Aorta (tissue), 5 donors: ENCODE measurements at places on chromosomes 3 and 15. TPM values are rescaled to one million over a fixed set of nuclear protein-coding genes. Genes with fewer than 3 reads are reported as not detected.
A peak's percentile ranks its signal among the peaks of the same experiment; 100 is the strongest.

TUSC7 gene
- total RNA-seq = not detected

FEZF2 gene
- not detected for total RNA-seq

DNA sequence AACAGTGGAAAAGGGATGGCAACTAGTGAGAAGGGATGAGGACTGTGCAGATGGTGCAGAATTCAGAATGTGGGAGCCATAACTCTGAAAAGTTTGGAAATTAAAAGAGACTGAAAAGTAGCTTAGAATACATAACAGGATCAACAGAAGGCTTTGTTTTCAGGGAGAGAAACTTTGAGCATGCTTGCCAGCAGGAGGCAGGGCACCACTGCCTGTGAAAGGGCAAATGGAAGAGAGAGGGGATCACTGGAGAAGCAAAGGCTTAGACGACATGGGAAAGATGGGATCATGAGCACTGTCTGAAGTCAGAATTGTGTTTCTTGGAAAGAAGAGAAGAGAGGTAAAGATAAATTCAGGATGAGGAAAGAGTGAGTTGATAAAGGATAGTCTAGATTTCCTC, 99.6 kb downstream of the ABI3BP start:
- peak; percentile 51 for DNase-seq
- no peaks in the 10 kb centered on the region for H3K27me3 ChIP-seq

DNA sequence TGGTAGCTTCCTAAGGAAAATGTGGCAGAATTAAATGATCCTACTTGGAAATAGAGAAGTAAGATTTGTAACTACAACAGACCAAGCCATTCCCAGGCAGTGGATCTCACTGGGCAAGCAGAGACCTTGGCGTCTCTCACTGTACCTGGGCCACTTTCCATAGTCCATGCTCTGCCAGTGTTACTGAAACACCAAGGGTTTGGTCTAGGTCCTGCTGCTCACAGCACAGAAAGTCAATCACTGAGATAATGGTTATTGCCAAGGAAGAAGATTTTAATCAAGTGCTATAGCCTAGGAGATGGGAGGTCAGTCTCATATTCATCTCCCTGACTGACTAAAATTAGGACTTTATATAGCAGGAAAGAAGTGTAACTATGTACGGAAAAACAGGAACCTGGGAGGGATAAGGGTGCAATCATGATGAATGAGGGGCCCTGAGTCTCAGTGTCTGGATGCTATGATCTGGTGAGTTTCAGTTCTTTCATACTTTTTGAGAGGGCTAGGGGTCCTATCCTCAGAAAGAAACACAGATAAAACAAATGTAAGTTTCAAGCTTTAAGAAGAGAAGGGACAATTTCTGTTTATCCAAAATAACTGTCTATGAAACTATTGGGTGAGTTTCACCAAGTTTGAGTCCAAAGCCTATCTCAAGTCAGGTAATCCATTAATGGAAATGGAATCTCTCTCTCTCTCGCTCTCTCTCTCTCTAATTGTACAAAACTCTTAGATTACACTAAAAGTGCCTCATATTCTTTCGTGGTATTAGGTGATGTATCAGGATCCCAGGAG, 20.6 kb downstream of the GPR15 start:
- no peak overlapping the region for H3K27ac ChIP-seq
- H3K4me1 ChIP-seq = no peaks in the 10 kb centered on the region
- H3K27me3 ChIP-seq = peaks cover 1% of the 10 kb centered on the region
- H3K36me3 ChIP-seq = no peaks in the 10 kb centered on the region
- H3K4me3 ChIP-seq = no peak overlapping the region

DNA sequence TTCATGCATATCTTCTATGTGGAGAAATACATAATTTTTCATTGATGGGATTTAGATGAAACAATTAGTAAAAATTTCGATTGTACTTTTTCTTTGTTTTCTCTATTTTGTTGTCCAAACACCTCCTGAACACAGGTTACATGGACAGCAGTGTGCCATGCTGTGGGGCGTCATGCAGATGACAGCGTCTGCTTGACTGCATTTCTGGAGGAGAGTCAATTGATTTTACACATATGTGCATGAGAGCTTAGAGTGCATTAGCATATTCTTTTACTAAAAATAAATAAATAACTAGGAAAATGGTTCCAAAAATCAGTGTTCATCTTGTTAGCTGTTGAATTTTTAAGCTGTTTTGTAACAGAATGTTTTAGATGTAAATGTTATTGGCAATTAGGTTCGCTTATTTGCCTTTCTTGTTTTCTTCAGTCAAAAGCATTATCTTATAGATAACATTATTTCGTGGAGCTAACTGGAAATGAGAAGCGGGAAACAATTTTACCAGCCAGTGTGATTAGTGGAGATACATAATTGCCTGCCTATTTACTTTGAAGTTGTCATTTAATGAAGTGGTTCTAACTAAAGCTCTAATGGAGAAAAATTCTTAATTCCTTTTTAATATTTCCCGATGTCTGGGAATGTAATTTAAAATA, 82.7 kb upstream of the VGLL3 start:
- H3K4me1 ChIP-seq = no peaks in the 10 kb centered on the region
- no peak for DNase-seq
- H3K4me3 ChIP-seq = no peak overlapping the region
- H3K27me3 ChIP-seq = no peaks in the 10 kb centered on the region
- no peak overlapping the region for H3K27ac ChIP-seq

DNA sequence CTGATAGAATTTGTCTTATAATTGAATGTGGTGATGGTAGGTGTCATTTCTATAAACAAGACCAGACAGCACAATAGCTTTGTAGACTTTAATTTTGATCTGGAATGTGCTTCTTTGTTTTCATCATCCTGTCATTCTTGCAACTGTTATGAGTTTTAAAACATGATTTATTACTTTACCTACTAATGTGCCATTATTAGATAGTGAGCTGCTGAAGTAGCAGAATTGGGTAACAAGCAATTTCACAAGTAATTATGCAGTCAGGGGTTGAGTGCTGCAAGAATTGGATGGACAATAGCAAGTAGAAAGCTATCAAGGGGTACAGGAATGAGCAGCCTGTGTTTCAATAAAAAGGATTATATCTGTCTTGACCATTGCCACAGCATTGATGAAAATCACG, 975.6 kb downstream of the ROBO1 start:
- DNase-seq = no peak
- no peak overlapping the region for H3K27ac ChIP-seq
- no peak overlapping the region for H3K4me3 ChIP-seq
- no peaks in the 10 kb centered on the region for H3K36me3 ChIP-seq
- no peaks in the 10 kb centered on the region for H3K27me3 ChIP-seq

DNA sequence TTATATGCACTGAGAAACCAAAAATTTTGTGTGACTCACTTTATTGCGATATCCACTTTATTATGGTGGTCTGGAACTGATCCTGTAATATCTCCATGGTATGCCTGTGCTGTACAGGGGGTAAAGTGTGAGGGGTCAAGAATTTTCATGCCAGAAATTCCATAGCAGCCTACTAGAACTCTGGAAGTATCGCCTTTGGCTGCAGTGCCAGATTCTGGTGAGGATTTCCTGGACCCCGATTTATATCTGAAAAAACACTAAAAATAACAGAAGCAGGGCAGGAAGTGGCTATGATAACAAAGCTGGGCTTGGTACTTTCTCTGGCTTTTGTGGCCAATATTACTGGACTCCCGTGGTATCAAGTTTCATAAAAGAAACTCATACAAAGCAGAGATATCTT, 36.4 kb downstream of the CCDC80 start:
- no peak overlapping the region for H3K4me3 ChIP-seq
- no peaks in the 10 kb centered on the region for H3K27me3 ChIP-seq
- DNase-seq = no peak
- no peak overlapping the region for H3K27ac ChIP-seq

ITIH1 gene
- total RNA-seq = not detected

DNA sequence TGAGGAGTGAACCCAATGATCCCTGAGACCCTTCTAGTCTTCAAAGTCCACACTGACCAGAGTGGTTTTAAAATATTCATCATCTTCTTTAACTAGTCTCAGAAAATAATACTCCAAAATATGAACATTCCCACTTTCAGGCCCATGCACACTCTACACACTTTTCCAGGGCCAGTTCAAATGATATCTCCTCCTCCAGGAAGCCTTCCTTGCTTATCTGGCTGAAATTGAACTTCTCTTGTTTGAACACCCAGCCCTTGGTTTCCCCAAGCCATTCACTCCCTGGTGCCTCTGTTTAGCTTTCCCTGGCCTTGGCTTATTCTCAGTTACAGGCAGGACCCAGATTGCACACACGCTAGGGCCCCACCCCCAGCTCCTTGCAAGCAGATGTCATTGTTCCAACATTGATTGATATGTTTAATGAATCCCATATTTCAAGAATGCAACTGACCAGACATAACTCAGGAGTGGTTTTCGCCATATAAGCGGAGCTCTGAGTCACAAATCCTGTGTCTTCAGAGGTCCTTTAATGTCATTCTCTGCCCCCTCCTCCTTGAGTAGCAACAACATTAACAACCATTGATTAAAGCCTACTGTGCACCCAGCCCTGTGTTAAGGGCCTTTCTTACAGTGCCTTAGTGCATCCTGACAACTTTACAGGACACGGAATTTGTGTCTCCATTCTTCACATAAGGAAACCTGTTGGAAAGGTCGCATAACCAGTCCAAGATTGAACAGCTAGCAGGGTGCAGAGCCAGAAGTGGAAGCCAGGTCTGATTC, 2.1 kb downstream of the ITGA11 start:
- H3K36me3 ChIP-seq = peaks cover 2% of the 10 kb centered on the region
- H3K4me1 ChIP-seq = peaks cover 8% of the 10 kb centered on the region
- H3K27ac ChIP-seq = no peak overlapping the region
- peak overlapping the region; percentile 92 for H3K4me3 ChIP-seq

CRABP1 gene
- total RNA-seq = 1.9 TPM

CHRFAM7A gene
- 13.2 TPM for total RNA-seq

GRCh38 chr3:170752571-170753155, 117.3 kb downstream of the RPL22L1 start:
- H3K4me3 ChIP-seq = no peak overlapping the region
- no peak overlapping the region for H3K27ac ChIP-seq
- H3K4me1 ChIP-seq = peaks cover 7% of the 10 kb centered on the region
- H3K36me3 ChIP-seq = no peaks in the 10 kb centered on the region
- no peak for DNase-seq

DNA sequence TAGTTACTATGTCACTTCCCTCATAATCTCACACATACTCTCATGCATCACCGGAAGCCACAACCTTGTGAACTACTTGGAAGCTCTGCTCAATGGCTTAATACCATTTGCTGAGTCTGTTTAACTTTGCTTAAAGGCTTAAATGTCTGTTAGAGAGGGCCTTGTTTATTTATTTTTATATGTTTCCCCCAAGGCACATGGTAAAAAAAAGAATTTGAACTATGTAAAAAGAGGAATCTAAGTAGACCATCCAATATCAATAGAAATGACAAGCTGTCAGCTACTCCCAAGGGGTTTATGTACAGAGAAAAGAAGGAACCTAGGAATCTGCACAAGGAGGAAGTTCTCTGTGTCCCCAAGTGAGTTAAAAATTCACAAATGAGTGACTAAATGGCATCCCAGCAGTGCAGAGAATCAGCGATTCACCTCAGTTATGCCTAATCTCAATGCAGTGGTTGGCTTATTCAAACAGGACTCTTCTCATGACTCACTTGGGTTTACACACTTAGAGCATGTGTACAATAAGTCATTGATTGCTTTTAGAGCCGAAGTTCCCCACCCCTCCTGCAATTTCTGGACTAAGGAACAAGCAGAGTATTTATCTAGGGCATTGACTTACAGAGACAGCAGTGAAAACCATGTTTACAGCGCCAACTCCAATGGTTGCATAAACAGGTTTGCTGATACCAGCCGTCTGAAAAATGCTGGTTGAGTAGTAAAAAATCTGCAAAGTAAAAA, 24.4 kb downstream of the SLC2A2 start:
- H3K4me3 ChIP-seq = no peak overlapping the region
- no peak for DNase-seq
- H3K36me3 ChIP-seq = no peaks in the 10 kb centered on the region
- H3K27ac ChIP-seq = no peak overlapping the region
- no peaks in the 10 kb centered on the region for H3K4me1 ChIP-seq

DNA sequence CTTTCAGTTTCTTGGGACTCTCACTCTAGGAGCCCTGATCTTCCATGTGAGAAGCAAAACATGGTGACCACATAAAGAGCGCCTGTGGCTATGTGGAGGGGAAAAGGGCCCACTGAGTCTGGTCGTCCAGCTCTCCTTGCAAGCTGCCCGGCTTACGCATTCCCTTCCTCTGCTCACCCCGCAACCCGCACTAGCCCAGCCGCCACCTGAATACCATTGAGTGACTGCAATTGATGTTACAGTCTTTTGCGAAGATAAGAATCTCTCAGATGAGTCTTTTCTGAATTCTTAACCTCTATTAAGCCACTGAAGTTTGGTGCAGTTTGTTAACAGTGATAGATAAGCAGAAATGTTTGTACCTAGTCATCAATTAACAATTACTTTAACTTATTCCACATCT, 589.0 kb upstream of the DPPA4 start:
- H3K36me3 ChIP-seq = no peaks in the 10 kb centered on the region
- no peak overlapping the region for H3K27ac ChIP-seq
- H3K27me3 ChIP-seq = no peaks in the 10 kb centered on the region
- no peak overlapping the region for H3K4me3 ChIP-seq
- H3K4me1 ChIP-seq = no peaks in the 10 kb centered on the region
- DNase-seq = no peak

TGM4 gene
- total RNA-seq = not detected

GRCh38 chr3:11726146-11726545, 82.4 kb upstream of the VGLL4 start:
- H3K36me3 ChIP-seq = no peaks in the 10 kb centered on the region
- DNase-seq = no peak

GRCh38 chr3:66692042-66692765, 191.4 kb upstream of the LRIG1 start:
- H3K36me3 ChIP-seq = no peaks in the 10 kb centered on the region
- H3K4me1 ChIP-seq = no peaks in the 10 kb centered on the region
- H3K4me3 ChIP-seq = no peak overlapping the region
- H3K27me3 ChIP-seq = no peaks in the 10 kb centered on the region
- no peak overlapping the region for H3K27ac ChIP-seq

GRCh38 chr3:31008994-31009393, 114.5 kb upstream of the GADL1 start:
- H3K4me1 ChIP-seq = no peaks in the 10 kb centered on the region
- no peaks in the 10 kb centered on the region for H3K36me3 ChIP-seq
- no peak overlapping the region for H3K27ac ChIP-seq
- H3K27me3 ChIP-seq = no peaks in the 10 kb centered on the region
- H3K4me3 ChIP-seq = no peak overlapping the region

RYR3 gene
- 23.1 TPM for total RNA-seq

ITGB5 gene
- total RNA-seq = 332 TPM

DNA sequence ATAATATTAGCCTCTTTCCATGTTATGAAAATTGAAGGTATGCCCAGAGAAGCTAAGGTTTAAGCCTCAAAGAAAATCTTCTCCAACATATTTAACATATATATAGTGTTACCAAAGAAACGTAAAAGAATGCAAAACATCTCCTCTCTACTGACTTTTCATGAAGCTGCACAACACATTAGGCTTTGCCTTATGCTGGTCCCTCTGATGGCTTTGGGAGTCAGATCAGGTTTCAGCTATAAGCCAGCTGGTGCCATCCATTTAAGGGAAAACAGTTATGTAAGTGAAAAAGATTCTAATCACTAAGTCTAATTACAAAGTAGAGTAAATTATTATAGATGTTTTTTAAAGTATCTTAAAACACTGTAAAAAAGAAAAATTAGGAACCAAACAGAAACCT, 410.5 kb downstream of the LSAMP start:
- no peak overlapping the region for H3K4me3 ChIP-seq
- no peaks in the 10 kb centered on the region for H3K27me3 ChIP-seq
- H3K4me1 ChIP-seq = no peaks in the 10 kb centered on the region
- no peaks in the 10 kb centered on the region for H3K36me3 ChIP-seq
- no peak for DNase-seq
